AG09309 (cell line): ENCODE measurements at places on chromosomes 5 and 9.

DNA sequence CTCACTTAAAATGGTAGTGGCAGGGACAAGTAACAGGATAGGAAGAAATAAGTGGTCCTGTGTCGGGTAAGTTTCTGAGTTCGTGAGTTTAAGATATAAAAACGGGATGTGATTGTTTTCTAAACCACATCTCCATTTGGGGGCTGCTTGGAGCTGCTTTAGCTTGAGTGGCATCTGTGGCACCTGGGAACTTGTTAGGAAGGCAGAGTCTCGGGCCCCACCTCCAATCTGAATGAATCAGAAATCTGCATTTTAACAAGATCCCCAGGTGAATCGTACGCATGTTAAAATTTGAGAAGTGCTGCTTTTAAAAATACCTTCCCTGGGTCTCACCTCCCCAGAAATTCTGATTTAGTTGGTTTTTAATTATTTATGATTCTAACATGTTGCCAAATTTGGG, 78.1 kb downstream of the CDH6 start:
- no peak for DNase-seq

GRCh38 chr5:96788112-96788749, 19.5 kb downstream of the ERAP1 start:
- DNase-seq, result no peak

DNA sequence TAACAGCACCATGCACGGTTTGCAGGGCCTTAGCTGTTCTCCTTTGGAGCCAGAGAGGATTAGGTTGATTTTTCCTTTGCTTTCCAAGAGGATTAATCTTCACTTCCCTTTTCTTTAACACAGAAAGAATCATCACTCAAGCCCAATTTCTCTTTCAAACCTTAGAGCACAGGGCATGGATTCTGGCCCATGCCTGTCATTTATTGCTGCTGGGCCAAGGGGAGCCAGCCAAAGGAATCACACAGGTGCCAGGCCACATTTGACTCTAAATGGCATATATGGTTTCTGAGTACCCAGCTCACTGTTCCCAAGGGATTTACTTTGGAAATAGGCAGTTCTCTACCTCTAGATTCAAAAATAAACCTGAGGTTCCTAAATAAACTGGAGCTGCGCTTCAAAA, 58.3 kb downstream of the FBXL7 start:
- no peak for DNase-seq

GRCh38 chr9:114497236-114497635, 8.0 kb downstream of the WHRN start:
- no peak for DNase-seq

DNA sequence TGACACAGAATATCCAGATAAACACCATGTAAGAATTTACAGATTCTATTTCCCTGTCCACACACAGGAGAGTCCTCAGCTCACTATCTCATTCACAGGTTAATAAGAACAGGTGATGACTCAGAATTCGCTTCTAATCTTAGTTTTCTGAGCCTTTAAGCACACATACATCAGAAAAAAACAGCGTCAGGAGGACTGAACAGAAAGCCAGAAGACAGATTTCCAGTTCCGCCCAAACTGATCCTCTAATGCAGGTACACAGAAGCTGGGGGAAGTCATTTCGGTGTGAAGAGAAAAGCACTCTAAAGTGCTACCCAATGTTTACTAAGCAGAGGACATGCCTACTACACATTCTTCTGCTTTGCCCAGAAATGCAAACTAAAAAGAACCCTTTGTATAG, 1.6 kb downstream of the CEMIP2 start:
- DNase-seq, result no peak

- no peak for DNase-seq
Observed at GRCh38 chr9:14136646-14137370, 177.1 kb downstream of the NFIB start.

DNA sequence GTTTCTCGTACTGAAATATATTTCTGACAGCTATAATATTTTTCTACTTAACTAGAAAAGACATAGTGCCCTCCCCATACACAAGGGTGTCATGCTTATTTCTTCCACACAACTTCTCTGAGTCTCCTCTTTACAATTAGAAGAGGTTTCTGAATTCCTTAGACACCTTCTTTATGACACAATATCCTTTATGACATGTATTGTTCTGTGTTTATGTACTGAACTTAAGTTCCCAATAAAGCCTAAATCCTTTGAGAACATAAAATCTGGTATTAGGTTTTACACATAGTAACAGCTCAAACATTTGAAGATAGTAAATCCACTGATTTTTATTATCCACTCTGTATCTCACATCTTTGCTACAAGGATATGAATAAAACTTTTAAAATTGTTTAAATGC, 32.5 kb downstream of the GRAMD2B start:
- no peak for DNase-seq

DNA sequence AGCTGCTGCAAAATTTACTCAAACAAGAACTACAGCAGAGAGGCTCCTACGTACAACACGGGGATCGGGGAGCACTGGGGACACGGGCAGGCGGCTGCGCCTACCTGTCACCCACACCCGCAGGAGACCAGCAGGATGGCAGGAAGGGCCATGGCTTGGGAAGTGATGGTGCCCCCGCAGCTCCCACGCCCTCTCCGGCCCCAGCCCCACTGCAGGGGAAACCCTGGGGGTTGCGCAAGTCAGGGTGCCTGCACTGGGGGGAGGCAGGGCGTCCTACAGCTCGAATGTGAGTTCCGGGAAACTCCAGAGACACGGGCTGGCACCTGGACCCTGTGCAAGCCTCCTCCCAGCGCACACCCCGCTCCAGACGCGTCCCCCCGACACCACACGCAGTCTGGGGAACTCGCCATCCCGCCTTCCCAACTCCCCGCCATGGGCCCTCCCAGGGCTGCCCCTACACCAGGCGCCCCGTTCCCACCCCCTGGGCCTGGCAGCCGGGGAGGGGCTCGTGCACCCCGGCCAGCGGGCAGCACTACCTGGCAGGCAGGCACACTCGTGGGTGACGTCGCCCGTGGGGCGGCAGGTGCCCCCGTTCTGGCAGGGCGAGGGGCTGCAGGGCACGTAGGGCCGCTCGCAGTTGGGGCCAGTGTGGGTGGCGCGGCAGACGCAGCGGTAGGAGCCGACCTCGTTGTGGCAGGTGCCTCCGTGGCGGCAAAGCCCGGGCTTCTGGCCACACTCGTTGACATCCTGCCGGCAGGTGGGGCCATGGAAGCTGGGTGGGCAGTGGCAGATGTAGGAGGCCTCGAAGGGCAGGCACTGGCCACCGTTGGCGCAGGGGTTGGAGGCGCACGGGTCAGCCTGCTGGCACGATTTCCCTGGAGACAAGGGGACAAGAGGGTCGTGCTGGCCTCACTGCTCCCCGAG, 23.3 kb downstream of the NOTCH1 start:
- DNase-seq, result no peak

GRCh38 chr5:178225174-178225573, 7.4 kb downstream of the PHYKPL start:
- no peak for DNase-seq

GRCh38 chr9:72926506-72926905, 26.3 kb downstream of the ALDH1A1 start:
- DNase-seq, result no peak

DNA sequence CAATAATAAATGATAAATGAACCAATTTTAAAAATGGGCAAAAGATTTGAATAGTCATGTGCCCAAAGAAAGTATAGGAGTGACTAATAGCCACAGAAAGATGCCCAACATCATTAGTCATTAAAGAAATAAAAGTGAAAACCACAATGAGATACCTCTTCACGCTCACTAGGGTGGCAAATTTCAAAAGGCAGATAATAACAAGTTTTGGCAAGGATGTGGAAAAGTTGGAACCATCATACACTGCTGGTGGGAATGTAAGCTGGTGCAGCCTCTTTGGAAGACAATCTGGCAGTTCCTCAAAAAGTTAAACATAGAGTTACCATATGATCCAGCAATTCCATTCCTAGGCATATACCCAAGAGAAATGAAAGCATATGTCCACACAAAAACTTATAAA, 1819.8 kb downstream of the MAT2B start:
- DNase-seq, result no peak

DNA sequence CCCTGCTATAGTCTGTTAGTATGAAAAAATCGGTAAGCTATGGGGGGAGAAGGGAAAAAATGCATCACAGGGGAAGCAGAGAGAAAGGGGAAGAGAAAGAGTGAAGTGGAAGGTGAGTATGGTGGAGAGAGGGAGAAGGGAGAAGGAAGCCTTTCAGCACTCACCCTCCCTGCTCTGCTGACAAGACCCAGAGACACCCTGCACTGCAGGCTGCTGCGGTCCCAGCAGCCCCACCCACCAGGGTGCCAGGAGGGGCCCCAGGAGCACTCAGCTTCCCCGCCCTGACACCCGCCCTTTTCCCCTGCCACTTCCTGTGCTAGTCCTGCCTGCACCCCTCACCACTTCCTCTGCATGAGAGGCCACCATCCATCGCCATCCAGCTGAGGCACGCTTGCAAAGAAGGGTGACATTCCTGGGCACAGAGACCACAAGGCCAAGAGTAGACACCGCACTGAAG, 12.7 kb downstream of the STK10 start:
- no peak for DNase-seq

DNA sequence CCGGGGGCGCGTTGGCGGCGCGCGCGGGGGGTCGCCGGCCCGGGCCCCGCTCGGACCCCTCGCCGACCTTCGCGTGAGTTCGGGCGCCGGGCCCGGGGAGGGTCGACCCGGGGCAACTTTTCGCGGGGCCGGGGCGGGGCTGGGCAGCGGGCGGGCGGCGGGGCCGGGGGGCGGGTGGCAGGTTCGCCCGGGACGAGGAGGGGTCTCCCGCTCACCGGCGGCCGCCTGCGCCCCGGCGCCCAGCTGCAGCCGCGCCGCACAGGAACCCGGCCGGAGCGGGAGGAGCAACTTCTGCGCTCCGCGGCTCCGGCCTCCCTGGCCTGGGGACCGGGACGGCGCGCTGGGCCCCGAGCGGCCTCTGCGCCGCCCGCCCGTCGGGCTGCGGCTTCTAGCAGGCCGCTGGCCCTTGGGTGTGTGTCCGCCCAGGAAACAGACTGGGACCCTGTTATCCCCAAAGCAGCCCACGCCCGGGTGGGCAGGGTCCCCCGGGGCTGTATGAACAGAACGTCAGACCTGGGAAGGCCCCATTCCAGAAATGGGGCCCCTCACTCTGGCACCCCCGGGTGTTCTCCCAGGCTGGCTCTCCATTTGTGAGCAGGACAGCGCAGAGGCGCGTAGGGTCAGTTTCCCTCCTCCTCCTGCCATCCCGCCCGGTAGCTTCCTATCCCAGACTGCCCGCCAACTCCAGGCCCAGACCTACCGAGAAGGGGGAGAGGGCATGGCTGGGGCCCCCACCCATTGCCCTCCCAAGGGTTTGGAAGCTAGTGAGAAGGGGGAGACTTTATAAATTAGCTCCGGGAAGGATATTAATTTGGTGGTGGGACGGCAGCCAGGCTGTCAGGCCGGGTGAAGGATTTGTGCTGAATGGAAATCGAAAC, 708 bp downstream of the RXRA start:
- DNase-seq, result no peak

DNA sequence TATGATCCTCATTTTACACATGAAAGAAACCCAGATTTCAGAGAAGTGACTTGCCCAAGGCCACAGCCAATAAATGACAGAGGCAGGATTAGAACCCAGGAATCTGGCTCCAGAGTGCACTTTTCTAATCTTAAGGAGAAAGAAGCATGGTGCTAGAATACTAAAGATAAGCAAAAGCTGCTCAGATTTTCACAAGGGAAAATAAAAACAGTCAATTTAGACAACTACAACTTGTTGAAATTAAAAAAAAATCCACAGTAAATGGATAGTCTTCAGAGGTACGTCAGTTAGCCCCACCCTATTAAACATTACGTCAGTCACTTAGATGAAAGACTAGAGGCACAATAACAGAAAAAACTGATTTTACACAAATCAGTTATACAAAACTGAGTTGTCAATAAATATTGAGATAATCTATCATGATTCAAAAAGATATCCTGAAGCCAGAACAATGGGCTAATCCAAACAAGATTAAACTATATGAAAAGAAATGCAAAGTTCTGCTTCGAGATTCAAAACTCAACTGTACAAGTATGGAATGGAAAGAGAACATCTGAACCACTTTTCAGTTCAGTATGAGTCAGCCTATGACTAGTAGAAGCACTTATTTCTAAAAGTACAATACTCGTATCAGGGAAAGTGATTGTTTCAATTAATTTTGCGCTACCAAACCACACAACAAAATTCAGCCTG, 9.3 kb downstream of the TMEM245 start:
- no peak for DNase-seq

GRCh38 chr5:5202321-5202720, 62.2 kb downstream of the ADAMTS16 start:
- no peak for DNase-seq

DNA sequence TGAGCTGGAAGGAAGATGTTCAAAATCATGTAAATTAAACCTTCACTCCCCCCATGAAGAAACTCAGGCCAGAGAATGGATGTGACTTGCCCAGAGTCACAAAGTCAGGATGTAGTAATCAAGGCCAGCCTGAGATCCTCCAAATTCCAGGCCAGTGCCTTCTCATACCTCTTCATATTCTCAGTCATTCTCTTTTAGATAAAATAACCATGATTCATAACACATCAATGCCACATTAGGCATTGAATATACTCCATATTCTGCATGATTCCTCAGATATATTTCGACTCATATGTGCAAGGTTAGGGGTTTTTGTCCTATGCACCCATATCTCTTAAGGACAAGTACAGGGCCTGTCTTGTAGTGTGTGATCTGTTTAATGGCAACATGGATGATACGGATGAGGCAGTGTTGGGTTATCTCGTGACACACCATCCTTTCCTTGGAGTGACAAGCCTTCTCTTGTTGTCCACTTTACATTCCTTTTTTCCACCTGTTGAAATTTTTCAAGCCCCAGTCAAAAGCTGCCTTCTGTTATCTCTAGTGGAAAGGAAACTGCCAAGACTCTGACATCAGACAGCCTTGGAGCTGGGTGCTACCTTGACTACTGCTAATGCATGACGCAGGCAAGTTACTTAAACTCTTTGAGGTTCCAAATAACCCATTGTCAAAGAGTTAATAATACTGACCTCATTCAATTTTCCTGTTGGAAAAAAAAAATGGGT, 227.5 kb upstream of the NR4A3 start:
- no peak for DNase-seq

DNA sequence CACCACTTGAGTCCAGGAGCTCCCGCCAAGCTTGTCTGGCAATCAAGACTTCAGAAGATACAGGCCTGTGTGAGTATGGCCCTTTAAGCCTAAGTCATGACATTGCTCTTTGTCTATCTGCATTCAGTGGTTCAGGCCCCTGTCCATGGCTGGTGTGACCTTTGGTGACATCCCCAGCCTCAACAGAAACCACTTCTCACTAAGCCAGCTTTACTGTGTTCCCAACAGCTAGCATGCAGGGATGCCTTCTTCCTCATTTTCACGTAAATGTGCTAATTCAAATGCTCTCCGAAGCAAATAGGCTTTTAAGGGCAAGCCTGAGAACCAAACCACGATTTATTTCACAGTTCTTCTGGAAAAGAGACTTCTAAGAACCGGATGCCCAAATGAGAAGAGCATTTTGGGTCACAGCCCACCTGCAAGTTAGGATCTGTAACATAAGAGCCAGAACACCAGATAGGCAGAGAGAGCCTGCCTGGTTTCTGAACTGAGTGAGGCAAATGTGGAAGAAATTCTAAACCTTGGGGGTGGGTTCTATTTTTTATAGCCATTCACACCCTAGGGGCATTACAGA, 14.9 kb downstream of the CD180 start:
- no peak for DNase-seq

- DNase-seq, result no peak
Observed at GRCh38 chr5:54867310-54867944, 118.0 kb downstream of the ESM1 start.
